ENCODE measurements at places on chromosomes 7 and 10.

DNA sequence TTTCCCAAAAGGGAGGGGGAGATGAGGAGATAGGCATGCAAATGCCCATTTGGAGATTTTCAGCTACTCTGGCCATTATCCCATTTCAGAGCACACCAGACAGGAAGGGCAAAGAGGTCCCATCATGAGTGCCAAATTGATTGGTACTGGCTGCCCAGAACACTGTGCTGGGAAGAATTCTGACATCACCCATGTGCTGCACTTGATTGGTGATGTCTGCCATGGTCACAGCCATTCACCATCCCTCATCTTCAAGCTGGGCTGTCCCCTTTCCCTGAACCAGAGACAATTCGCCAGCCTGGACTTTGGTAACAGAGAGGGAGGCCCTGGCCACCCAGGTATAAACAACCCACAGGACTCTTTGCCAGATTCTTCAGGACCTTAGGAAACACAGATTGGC lies 23.2 kb upstream of the RADIL start:
- DNase-seq: no peak

GRCh38 chr7:48708635-48709034 lies 215.7 kb upstream of the CDC14C start:
- no peak for DNase-seq

GRCh38 chr10:6232225-6232807 lies 29.6 kb downstream of the PFKFB3 start:
- no peak for DNase-seq

GRCh38 chr10:18235477-18235876 lies 95.3 kb downstream of the CACNB2 start:
- DNase-seq: no peak

DNA sequence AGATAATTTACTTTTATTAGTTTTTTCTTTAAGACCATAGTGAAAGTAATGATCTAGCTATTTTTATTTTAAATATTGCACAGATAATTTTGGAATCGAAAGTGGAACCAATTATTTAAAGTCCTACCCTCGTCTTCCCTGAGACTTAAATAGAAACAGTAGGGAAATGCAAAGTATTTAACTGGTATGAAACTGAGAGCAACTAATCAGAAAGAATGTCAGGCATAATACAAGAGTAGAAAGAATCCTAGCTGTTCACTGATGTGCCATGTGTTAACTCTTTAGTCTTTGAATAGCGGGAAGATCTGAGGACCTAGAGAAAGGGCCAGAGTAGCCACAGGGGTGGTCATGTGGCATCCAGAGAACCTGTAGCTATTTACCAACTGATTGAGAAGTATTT lies 630.0 kb downstream of the NRG3 start:
- DNase-seq: no peak

DNA sequence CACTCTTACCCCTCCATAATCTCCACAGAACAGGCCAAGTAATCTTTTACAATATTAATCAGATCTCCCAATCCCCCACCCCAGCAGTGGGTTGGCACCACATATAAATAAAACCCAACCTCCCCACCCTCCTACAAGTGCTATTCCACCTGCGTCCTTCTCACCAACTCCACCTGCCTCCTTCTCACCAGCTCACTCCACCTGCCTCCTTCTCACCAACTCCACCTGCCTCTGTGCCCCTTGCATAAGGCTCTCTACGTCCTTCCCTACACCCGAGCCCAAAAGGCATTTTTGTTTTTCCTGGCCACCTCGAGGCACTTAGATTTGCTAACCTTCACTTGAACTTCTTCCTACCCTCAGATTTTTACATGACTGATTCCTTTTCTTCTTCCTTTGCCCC lies 89.7 kb downstream of the ATE1 start:
- DNase-seq: no peak

DNA sequence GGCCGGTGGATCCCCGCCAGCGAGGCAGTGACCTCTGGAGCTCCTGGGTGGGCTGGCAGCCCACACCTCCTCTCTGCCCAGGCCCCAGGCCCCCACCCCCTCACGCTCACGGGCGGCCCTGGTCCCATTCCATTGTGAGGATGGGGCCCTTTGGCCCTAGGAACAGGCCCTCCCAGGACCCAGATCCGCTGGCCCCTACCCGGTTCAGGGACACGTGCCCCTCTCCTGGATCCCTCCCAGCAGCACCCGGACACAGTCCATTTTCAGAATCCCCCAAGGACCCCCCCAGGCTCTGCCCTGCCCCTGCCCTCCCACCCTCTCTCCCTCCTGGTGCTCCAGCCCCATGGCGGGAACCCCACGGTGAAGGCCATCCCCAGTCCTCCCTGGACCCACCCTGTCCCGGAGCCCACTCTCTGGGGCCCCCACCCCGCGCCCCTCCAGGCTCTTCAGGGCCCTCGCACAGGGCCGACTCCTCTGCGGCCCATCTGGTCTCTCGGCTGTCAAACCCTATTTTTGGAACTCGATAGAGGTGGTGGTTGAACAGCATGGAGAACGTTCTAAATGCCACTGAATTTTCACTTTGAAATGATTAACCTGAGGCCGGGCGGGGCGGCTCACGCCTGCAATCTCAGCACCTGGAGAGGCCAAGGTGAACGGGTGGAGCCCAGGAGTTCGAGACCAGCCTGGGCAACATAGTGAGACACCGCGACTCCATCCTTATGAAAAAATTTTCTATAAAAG lies 8.1 kb downstream of the ADAP1 start:
- DNase-seq: no peak

DNA sequence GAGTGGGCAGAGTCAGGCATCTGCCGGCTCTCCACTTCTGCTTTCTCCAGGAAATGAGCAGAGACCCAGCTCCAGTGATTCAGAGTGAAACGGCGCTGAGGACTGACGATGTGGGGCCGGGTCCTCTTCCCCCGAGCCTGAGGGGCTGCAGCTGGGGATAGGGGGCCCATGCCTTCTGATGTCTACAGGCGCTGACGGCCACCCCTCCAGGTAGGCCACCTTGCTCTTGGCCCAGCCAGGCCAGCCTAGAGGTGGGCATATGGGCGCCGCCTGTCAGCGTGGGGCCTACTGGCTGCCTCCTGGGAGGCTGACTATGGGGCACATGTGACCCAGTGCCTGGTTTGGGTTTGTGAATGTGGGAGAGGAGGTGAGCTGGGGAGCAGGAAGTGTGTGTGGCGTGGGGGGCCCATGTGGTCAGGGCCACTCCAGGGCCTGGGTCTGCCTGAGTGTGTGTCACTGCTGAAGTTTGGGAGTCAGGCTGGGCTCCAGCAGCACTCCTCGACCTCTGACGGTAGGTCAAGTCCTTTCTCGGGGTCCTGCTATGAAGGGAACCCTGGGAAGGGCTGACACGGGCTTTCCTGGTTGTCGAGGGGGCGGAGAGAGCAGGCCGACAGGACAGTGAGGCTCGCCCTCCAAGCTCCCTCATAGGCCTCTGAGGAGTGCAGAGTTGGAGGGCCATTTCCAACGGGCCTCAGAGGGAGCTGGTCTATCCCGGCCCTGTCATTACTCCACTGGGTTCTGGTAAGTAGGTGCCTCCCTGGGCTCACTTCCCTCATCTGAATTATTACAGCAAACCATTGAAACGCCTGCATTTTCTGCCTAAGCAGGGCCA lies at the start of gene WDFY4:
Gene WDFY4, plus strand, starts transcription at position 82 of the 832 bp plus-strand sequence. CDS start 24,860 bp downstream, outside the sequence.
- DNase-seq: no peak
